ENCODE measurements at places on chromosomes 2 and 18.

DNA sequence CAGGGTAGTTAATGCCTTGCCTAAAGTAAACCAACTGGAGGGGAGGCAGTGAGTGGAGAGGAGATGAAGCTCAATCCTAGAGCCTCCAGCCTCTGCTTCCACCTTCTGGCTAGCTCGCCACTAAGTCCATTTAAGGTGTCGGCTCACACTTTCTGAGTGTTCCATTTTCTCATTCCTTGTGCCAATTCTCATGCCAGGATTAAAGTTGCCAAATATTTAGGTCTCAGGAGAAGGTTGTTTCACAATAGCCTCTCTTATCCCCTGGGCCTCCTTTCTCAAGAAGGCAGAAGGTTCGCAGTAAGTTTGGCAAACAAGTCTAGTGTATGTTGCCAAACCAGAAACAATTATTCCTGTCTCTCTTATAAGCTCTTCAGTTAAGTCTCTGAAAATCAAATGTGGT is 57.2 kb downstream of the TACR1 start:
- H3K36me3 ChIP-seq, result no peaks in the 10 kb centered on the region
- H3K27me3 ChIP-seq, result no peaks in the 10 kb centered on the region
- H3K4me1 ChIP-seq, result no peaks in the 10 kb centered on the region
- H3K27ac ChIP-seq, result no peak overlapping the region
- peak; percentile 28 for DNase-seq
- H3K4me3 ChIP-seq, result no peak overlapping the region

DNA sequence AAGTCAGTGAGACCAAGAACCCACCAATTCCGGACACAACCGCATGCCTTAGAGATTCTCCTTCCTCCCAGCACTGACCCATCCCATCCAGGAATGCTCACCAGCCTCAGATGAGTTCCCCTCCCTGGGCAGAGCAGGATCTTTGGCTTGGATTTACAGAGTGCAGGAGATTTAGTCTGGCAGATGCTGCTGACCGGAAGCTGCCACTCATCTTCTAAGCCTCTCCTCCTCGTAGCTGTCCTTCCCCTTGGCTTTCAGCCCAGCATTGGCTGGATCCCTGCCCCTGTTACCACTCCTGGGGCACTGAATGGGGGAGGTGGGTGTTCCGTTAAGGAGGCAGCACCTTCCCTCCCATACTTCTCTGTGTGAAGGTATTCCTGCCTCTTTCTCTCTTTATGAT is 53.2 kb downstream of the VWA3B start:
- H3K36me3 ChIP-seq, result no peaks in the 10 kb centered on the region
- no peak for DNase-seq
- no peaks in the 10 kb centered on the region for H3K27me3 ChIP-seq
- H3K27ac ChIP-seq, result no peak overlapping the region
- no peak overlapping the region for H3K4me3 ChIP-seq

- no peaks in the 10 kb centered on the region for H3K27me3 ChIP-seq
- DNase-seq, result no peak
- H3K4me3 ChIP-seq, result no peak overlapping the region
- peaks cover 26% of the 10 kb centered on the region for H3K4me1 ChIP-seq
Observed at GRCh38 chr2:23624915-23625314, 239.9 kb downstream of the KLHL29 start.

GRCh38 chr2:2879781-2880180 is 497.8 kb downstream of the EIPR1 start:
- no peak for DNase-seq
- H3K27me3 ChIP-seq, result no peaks in the 10 kb centered on the region
- H3K36me3 ChIP-seq, result no peaks in the 10 kb centered on the region
- H3K27ac ChIP-seq, result no peak overlapping the region
- H3K4me1 ChIP-seq, result no peaks in the 10 kb centered on the region
- H3K4me3 ChIP-seq, result no peak overlapping the region

- H3K4me1 ChIP-seq, result peaks cover 10% of the 10 kb centered on the region
- no peaks in the 10 kb centered on the region for H3K36me3 ChIP-seq
- DNase-seq, result no peak
- H3K4me3 ChIP-seq, result no peak overlapping the region
Observed at GRCh38 chr2:49003201-49003600, 151.1 kb downstream of the FSHR start.

DNA sequence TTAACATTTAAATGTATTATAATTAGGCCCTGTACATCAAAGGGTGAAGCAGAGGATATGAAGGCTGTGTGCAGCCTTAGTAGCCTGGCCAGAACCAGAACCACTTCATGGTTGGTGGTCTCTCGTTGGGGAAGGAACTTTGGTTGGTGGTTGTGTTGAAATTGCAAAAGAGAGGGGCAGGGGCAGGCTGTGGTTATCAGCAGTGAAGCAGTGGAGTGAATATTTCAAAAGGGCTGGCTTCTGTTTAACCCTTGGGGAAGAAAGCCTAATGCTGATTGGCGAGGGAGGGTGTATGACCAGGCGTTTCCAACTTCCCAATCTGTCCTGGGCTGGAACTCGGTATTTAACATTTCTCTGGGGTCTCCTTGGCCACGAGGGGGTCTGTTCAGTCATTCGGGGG is 51.2 kb upstream of the LYPD6B start:
- no peak overlapping the region for H3K4me3 ChIP-seq
- no peak overlapping the region for H3K27ac ChIP-seq
- H3K36me3 ChIP-seq, result no peaks in the 10 kb centered on the region
- DNase-seq, result no peak
- no peaks in the 10 kb centered on the region for H3K27me3 ChIP-seq
- H3K4me1 ChIP-seq, result no peaks in the 10 kb centered on the region

DNA sequence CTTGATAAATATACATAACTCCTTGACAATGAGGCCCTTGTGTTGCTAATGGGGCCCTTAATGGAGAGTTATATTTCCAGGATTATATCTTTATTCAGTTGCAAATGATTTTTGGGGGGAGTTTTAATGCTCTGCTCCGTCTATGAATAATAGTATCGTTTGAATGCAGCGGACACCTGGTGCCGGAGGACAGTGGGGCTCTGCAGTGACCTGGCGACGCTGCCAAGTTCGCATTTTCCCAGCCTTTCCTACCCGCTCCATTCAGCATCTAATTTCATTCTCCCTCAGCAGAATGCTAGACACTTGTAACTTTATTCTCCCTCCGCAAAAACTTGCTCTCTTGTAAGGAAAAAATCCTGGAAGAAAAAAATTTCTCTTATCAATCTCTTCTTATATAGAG is 257.6 kb upstream of the SALL3 start:
- H3K36me3 ChIP-seq, result no peaks in the 10 kb centered on the region
- DNase-seq, result no peak
- no peak overlapping the region for H3K4me3 ChIP-seq
- no peak overlapping the region for H3K27ac ChIP-seq

GRCh38 chr18:48678237-48679115 is 139.6 kb downstream of the CTIF start:
- H3K4me1 ChIP-seq, result peaks cover 12% of the 10 kb centered on the region
- H3K4me3 ChIP-seq, result no peak overlapping the region
- no peaks in the 10 kb centered on the region for H3K36me3 ChIP-seq
- H3K27me3 ChIP-seq, result no peaks in the 10 kb centered on the region

GRCh38 chr2:28620291-28620793 is 124.5 kb downstream of the PLB1 start:
- peaks cover 20% of the 10 kb centered on the region for H3K4me1 ChIP-seq
- H3K36me3 ChIP-seq, result no peaks in the 10 kb centered on the region
- DNase-seq, result no peak
- peak overlapping the region; percentile 64 for H3K27ac ChIP-seq
- no peaks in the 10 kb centered on the region for H3K27me3 ChIP-seq

- H3K4me3 ChIP-seq, result no peak overlapping the region
- H3K36me3 ChIP-seq, result no peaks in the 10 kb centered on the region
- no peaks in the 10 kb centered on the region for H3K27me3 ChIP-seq
- H3K4me1 ChIP-seq, result no peaks in the 10 kb centered on the region
- DNase-seq, result no peak
- H3K27ac ChIP-seq, result no peak overlapping the region
Observed at GRCh38 chr2:97858442-97858841, 137.3 kb downstream of the TMEM131 start.

DNA sequence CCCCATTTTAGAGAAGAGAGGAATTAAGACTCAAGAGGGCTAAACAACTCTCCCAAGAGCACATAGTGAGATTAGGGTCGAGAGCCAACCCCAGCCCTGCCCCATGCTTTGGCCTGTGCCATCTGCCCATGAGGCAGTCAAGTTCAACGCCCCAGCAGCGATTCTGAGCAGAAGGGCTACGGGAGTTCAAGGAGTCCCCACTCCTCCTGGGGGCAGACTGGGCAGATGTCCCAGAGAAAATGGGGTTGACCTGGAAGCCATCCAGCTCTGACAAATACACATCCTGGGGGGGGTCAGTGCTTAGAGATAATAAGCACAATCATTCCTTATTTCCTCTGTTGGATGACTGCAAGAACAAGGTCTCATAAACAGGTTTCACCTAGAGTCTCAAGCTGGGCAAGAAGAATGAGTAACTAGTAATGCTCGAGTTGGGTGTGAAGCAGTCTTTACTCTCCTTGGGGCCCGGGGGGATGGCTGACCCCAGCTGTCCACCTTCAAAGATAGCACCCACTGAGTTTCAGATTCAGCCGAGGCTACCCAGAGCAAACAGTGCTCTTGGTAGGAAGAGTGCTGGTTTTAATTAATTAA is 716.4 kb downstream of the RNF144A start:
- H3K4me1 ChIP-seq, result no peaks in the 10 kb centered on the region
- no peak overlapping the region for H3K27ac ChIP-seq
- no peak overlapping the region for H3K4me3 ChIP-seq
- H3K27me3 ChIP-seq, result no peaks in the 10 kb centered on the region
- no peak for DNase-seq
- no peaks in the 10 kb centered on the region for H3K36me3 ChIP-seq

DNA sequence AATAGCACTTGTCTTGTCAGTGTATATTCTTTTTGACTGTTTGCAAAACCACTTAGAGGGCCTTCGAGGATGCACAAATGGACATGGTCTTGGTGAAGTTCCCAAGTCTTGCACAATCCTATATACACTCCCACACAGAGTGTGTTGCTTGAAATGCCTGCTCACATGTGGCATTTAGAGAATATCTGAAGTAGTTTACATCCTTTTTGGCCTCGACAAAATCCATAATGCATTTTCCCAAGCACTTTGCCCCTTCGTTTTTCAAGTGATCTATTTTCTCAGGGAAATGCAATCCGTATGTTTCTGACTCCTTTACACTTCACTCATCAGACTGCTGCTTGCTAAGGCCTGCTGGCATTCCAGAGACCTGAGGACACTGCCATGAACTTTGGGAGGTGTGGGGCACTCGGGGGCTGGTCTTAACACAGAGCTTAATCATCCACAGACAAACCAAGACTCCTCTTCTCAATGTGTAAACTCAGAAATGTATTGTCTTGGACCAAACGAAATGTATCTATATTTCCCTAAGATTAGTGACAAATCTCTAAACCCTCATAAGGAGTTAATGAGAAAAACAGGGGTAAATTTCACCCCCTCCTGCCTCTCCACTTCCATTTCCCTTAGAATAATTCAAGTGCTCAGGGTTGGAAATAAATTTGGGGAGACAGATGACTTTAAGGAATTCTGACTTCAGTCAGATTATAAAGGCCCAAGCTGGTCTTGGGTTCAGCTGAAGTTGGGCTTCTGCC is 219.3 kb upstream of the APCDD1 start:
- no peak overlapping the region for H3K4me3 ChIP-seq
- no peak for DNase-seq
- no peaks in the 10 kb centered on the region for H3K36me3 ChIP-seq
- H3K27me3 ChIP-seq, result no peaks in the 10 kb centered on the region

GRCh38 chr2:66437691-66438497 is 3.0 kb downstream of the MEIS1 start:
- H3K36me3 ChIP-seq, result peaks cover 1% of the 10 kb centered on the region
- peaks cover 6% of the 10 kb centered on the region for H3K4me1 ChIP-seq
- DNase-seq, result no peak
- H3K27me3 ChIP-seq, result no peaks in the 10 kb centered on the region
- H3K4me3 ChIP-seq, result peak overlapping the region; percentile 47

- DNase-seq, result no peak
- peaks cover 38% of the 10 kb centered on the region for H3K4me1 ChIP-seq
- no peaks in the 10 kb centered on the region for H3K36me3 ChIP-seq
- peak within 1 kb of the TSS; percentile 90 for H3K27ac ChIP-seq
- peak within 1 kb of the TSS; percentile 96 for H3K4me3 ChIP-seq
- no peaks in the 10 kb centered on the region for H3K27me3 ChIP-seq
Observed at GRCh38 chr2:160493227-160494028, at the start of gene RBMS1. TSS of gene RBMS1 (minus strand) at chr2:160493807. CDS start at chr2:160493363, 444 bp downstream.

- DNase-seq, result no peak
- H3K27me3 ChIP-seq, result no peaks in the 10 kb centered on the region
- H3K4me1 ChIP-seq, result no peaks in the 10 kb centered on the region
- H3K27ac ChIP-seq, result no peak overlapping the region
- no peaks in the 10 kb centered on the region for H3K36me3 ChIP-seq
- no peak overlapping the region for H3K4me3 ChIP-seq
Observed at GRCh38 chr2:211144078-211144477, 587.7 kb downstream of the CPS1 start.

DNA sequence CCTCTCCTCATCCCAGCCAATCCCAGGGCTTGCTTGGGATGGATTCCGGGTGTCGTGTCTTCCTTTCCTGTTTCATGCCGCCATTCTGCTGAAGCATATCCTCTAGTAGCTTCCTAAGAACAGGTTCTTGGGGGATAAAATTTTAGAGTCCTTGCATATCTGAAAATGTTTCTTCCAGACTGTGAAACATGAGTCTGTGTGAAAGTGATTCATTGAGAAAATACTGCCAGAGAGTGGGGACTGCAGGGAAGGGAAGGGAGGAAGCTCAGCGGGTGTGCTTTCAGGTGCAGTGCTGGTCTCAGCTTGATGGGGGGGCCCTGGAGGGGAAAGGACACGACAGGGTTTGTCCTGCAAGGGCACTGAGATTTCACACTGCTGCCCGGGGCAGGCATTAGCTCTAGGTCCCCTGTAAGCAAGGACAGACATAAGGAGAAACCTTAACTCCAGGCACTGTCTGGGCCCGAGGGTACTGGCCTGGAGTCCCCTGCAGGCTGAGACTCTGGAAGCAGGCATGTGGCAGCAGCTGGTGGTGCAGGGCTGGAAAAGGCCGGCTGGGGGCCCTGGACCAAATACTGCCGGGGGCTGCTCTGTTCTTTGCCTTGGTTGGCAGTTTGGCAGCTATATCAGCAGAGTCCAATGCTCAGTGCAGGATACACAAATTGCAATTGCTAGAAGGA is 97.6 kb upstream of the HS6ST1 start:
- no peaks in the 10 kb centered on the region for H3K36me3 ChIP-seq
- no peak for DNase-seq
- H3K4me1 ChIP-seq, result no peaks in the 10 kb centered on the region
- no peak overlapping the region for H3K4me3 ChIP-seq
- H3K27me3 ChIP-seq, result no peaks in the 10 kb centered on the region
- no peak overlapping the region for H3K27ac ChIP-seq

DNA sequence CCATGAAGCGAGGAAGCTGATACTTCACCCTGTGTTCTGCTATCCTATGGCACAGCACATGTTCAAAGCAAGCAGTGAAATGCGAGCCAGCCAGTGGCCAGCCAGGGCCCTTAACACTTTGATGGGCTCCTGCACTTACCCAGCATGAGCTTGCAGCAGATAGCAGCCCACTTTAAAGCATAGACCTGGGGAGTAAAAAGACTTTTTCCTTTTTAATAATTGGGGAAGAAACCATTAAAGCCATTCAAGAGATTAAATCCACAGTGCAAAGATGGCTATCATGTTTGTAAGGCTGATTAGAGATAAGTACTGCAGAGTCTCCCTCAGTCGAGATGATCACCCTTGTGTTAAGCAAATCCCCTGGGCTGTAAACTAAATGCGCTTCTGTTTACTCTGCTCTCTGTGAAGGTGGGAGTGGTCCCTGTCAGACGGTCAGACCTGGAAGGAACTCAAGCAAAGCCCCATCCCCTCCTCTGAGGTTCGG is 15.7 kb downstream of the CCBE1 start:
- H3K27me3 ChIP-seq, result no peaks in the 10 kb centered on the region
- no peak overlapping the region for H3K4me3 ChIP-seq
- H3K27ac ChIP-seq, result no peak overlapping the region
- no peak for DNase-seq

All from tibial nerve (tissue), 4 donors.